Stimulated activated CD4-positive, alpha-beta T cell treated with anti-CD3 and anti-CD28 coated beads, Interleukin-2, amount 100 ng/mL, for 24 hours (primary cell): ENCODE measurements at places on chromosomes 4 and X.
A peak's percentile ranks its signal among the peaks of the same experiment; 100 is the strongest.

DNA sequence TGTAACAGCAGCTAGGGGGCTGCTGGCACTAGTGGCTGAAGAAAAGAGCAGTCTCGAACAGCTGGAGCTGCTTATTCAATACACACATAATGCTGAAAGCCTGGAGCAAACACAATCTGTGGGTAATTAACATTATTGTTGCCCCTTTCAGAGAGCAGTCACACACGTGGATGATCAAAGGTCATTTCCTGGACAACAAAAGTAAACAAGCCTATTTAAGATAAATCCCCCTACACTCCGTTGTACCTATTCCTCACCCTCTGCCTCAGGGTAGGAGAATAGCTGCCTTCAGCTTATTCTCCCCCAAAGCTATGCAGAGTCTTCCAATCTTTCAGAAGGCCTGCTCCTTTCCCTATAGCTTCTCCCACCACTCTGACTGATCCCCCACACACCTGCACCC, 803.9 kb downstream of the C4orf33 start:
- no peak for DNase-seq

- peak; percentile 62 for DNase-seq
Observed at GRCh38 chrX:150587585-150588503, 19.4 kb downstream of the MTM1 start.

GRCh38 chr4:123343400-123344041, 53.1 kb upstream of the SPRY1 start:
- no peak for DNase-seq

DNA sequence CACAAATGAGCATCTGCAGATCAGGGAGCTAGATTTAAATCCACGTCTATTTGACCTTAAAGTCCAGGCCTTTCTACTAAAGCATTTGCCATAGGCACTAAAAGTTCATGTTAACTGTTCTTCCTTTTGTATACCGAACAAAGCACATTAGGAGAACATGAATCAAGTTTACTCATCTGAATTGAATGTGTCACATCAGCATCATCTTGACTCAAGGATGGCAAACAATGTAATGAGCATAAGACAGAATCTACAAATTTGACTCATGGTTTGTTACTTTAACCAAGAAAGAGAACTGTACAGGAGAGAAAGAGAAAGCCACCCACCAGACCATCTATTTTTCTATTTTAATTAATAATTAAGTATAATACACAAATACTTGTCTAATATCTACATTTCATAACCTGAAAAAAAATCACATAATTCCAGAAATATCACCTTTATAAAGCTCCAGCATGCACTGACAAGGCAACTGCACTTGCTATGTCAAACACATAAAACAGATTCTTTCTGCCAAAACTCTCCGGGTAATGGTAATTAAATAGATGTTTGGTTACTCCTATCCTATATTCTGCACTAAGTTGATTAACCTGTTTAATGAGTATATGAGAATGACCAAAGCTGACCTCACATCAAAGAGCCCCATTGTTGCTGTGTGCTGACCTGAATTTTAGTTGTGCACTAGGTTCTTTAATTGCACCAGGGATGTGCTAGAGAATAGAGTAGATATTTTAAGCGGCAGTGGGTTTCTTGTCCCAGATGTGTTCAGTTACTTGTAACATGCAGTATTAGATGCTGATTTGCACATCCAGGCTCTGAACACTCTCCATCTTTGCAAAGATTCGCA, 42.5 kb upstream of the LEF1 start:
- DNase-seq, result no peak
